Activated T-cell treated with anti-CD3 and anti-CD28 coated beads, Interleukin-2, amount 50 U/mL, for 48 hours (primary cell): ENCODE measurements at places on chromosomes 3 and 15.

DNA sequence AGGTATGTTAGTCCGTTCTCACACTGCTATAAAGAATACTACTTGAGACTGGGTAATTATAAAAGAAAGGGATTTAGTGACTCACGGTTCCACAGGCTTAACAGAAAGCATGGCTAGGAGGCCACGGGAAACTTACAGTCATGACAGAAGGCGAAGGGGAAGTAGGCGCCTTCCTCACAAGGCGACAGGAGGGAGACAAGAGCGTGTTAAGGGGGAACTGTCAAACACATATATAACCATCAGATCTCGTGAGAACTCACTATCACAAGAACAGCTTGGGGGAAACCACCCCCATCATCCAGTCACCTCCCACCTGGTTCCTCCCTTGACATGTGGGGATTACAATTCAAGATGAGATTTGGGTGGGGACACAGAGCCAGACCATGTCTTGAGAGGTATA lies 30.4 kb downstream of the SPRED1 start:
- DNase-seq: no peak

GRCh38 chr15:41256577-41257038 lies 25.5 kb downstream of the CHP1 start:
- no peak for DNase-seq

DNA sequence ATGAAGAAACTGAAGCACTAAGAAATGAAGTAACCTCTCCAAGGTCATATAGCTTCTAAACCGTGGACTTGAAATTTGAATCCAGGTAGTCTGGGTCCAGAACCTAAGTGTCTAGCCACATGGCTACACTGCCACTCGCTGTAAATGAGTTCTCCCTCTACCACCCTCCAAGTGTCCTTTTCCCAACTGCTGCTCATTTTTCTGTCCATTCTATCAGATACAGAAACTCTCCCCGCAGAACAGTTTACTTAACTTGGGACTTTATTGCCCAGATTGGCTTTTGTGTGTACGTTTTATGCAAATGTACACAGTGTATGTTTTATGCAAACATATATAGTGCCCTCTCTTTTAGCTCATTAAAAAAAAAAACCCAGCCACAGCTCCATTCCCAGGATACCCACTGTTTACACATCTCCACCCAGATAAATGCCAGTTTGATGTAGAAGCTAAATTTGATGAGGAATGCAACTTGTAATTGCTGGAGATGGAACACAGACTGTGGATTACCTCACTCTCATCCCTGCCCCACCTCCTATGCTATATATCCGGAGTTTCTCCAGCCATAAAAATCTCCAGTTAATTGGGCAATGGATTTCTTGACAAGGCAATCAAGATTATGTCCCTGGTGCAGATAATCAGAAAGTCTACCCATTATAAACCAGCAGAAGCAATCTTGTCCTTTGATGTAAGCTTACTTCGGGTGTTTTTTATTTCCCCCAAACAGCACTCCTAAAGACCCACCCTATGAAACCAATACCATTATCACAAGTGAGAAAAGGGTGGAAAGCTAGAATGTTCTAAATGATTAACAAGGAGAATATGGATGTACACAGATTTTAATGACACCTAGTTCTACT lies 42.0 kb downstream of the THBS1 start:
- no peak for DNase-seq

- no peak for DNase-seq
Measured at GRCh38 chr15:60222404-60222803, 175.4 kb downstream of the ANXA2 start.

GRCh38 chr15:47971637-47972036 lies 149.2 kb upstream of the SLC24A5 start:
- no peak for DNase-seq

DNA sequence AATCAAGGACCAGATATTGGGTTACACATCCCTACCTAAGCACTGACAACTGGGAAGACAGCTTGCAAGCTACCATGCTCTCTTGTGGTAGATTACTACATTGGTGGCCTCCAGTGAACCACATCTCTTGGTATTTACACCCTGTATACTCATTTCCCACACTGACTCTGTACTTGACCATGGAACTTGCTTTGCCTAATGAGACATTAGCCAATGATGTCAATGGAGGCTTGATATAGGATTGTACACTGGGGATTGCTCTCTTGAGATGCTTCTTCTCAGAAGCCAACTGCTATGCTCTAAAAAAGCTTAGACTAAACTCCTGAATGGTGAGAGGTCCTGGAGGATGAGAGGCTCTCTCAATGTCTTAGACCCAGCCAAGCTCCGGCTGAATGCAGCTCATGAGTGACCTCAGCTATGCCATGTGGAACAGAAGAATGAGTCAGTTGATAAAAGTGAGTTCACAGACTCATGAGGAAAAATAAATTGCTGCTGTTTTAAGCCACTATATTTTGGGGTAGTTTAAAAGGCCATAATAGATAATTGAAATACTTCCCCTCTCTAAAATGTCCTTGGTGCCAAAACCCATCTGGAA lies 61.5 kb upstream of the GALNT15 start:
- DNase-seq: no peak

GRCh38 chr3:59189526-59189925 lies 139.7 kb upstream of the CFAP20DC start:
- no peak for DNase-seq

DNA sequence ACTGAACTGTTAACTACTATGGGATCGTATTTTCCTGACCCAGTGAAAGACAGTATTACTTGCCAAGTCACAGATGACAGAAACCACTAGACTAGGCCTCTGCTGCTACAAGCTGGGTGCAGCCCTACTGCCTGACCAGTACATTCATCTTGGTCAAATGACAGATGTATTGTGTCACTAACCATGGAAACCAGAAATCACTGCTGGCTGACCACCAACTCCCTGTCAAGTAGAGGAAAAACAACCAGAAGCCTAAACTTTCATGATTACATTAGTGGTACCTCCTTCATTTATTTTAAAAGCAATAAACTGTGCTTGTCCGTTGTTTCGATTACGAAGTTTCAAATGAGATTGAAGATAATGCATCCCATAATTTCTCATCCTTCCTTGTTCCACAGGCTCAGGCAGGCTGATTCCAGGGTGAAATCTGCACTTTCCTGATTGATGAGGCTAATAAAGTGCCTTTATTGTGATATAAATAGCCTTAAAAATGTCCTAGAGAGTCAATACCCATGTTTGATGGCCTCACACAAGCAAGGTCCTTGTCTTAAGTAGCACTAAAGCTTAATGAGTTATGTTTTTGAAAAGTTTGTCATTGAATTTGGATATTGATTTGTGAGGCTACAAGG lies 309.7 kb downstream of the LSAMP start:
- DNase-seq: no peak

- peak; percentile 66 for DNase-seq
Measured at GRCh38 chr15:85582131-85583079, 202.0 kb downstream of the AKAP13 start.

DNA sequence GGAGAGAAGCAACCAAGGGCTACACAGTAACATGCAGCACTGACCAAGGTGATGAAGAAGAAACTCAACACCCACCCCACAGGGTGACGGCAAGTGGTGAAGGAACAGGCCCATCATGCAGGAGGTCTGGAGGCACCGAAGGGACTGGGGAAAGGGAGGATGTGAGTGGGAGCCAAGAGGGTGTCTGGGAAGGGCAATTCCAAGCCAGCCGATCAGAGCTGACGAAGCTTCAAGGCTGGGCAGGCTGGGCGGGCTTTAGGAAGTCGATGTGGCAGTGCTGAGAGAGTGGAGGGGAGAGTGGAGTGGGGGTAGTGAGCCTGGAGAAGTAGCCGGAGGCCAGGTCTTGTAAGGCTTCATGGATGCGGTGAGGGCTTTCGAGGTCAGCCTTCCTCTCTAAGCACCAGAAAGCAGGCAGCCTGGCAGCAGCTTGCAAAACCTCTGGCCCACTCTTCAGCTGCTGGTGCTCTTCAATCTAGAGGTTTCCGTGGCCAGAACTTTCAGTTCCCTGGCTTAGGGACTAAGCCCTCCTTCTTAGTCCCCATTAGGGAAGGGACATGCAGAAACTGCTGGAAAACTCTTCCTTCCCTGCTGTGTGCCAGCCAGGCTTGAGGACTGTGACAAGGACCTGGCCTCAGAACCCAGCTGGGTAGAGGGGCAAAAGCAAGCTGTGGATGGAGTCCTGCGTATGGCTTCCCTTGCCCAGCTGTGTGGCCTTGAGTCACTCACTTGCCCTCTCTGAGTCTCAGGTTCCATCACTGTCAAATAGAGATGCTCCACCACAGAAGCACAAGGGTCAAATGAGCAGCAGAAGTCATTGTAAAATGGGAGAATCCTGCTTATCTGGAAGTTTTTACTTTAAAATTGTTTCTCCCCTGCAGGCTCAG lies 72.1 kb downstream of the TLE3 start:
- no peak for DNase-seq

DNA sequence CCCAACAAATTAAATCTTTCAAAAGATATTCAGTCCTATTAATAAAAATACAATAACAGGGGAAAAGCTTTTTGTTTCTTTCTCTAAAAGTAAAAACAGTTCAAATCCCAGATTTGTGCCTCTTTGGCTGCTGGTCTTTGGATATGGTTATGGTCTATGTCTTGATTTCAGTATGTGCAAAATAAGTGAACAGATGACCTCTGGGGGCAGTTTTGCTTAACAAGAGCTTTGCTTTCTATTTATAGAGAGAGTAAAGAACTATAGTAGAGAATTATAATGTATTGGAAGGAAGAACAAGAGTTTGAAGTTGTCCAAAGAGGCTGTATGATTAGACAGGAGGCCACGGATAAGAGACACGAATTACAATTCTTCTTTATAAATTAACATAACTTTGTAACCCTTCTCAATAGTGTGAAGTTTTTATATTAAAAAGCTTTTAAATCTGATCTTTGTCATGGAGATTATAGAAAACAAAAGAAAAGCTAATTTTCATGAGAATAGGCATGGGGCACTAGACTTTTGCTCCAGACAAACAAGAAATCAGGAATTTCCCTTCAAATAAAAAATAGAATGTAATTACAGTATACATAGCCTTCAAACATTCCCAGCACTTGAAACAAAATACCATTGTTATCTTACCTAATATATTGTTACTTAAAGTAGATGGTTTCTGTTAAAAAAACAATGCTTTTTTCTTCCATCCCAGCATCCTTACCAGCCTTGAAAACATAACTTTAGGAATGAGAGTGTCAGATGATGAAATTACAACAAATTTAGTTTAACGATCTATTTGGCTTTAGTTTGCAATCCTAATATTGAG lies 432.7 kb upstream of the ARHGEF26 start:
- no peak for DNase-seq
